ENCODE measurements at places on chromosomes 5 and 9. TPM values are rescaled to one million over a fixed set of nuclear protein-coding genes. Genes with fewer than 3 reads are reported as not detected.
A peak's percentile ranks its signal among the peaks of the same experiment; 100 is the strongest.

Gene ASS1
- 81.5 TPM for total RNA-seq

Gene CNTFR
- 26.6 TPM for total RNA-seq

DNA sequence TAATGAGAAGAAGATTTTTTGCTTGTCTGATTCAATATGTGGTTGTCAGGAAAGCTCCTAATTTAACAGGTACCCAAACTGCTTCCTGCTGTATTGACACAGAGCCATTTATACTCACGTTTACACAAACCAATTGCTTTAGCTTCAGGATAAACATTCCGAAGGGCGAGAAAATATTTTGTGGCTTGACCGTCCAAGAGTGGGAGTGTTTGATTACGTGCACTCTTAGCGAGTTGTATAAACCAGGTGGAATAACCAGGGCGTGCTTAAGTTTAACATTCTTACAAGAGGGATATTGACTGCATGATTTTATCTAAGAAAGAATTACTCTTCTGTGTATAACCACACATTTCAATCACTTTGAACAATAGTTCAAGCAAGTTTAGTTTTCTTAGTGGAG, 278.7 kb upstream of the TYRP1 start:
- DNase-seq: no peak

GRCh38 chr5:117954331-117954730, 1034.0 kb downstream of the DTWD2 start:
- DNase-seq: no peak

DNA sequence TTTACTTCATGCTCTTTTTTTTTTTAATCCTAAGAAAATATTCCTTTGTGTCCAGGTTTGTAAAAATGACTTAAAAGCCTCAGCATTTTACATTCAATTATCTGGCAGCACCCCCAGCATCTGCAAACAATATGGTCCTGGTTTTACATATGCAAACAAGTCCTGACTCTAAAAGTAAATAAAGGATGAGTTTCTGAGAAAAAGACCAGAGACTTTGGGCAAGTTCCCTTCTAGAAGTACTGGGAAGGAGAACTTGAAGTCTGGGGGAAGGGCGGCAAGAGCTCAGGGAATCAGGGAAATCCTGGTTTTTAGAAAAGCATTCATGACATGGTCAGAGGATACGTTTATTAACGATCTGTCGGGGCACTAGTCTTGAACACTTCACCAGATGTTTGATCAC, 25.8 kb downstream of the COL23A1 start:
- peak; percentile 58 for DNase-seq

- DNase-seq: no peak
Observed at GRCh38 chr5:53169933-53170332, 60.4 kb upstream of the MOCS2 start.

Data from H7 (cell line).